Stomach (tissue), 19 donors: ENCODE measurements at places on chromosomes 12 and 14.

GRCh38 chr12:56374726-56375597, 12.3 kb upstream of the APOF start:
- no peak for DNase-seq

GRCh38 chr12:6536894-6537579, 2.7 kb downstream of the GAPDH start:
- peak; percentile 12 for DNase-seq

- no peak for DNase-seq
These were observed 23.1 kb downstream of the FBRSL1 start for GRCh38 chr12:132513070-132513398.

- no peak for DNase-seq
These were observed 82.8 kb upstream of the RASSF8 start for GRCh38 chr12:25875661-25876060.

DNA sequence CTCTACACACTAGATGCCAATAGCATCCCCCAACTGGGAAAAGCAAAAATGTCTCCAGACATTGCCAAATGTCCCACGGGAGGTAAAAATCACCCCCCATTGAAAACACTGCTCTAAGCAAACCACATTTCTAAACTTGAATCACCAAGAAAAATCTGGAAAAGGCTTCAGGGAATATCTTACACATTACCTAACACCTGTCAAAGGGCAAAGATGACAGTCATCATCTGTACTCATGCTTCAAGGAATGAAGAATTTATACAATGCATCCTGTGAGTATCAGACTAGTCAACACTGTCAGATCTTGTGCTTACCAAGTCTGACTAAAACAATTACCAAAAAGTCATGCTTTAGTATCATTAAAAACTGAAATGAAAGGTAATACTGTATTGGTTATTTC, 161.6 kb upstream of the SOX5 start:
- no peak for DNase-seq

GRCh38 chr14:96135285-96135684, 69.4 kb upstream of the BDKRB2 start:
- peak; percentile 53 for DNase-seq

DNA sequence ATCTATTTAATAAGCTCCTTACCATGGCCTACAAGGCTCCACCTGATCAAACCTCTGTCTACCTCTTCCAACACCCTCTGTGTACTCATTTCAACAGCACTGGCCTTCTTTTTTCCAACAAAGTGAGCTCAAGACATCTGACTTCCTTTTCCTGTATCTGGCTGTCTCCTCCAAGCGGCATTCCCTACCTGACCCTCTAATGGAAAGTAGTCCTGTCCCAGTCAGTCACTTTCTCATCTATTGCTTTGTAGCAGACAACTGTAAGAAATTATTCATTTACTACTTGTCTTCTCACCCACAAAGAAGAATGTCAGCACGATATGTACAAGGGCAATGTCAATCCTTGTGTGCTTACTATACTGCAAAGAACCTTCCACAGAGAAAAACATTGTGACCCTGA, 149.6 kb downstream of the MED13L start:
- no peak for DNase-seq

DNA sequence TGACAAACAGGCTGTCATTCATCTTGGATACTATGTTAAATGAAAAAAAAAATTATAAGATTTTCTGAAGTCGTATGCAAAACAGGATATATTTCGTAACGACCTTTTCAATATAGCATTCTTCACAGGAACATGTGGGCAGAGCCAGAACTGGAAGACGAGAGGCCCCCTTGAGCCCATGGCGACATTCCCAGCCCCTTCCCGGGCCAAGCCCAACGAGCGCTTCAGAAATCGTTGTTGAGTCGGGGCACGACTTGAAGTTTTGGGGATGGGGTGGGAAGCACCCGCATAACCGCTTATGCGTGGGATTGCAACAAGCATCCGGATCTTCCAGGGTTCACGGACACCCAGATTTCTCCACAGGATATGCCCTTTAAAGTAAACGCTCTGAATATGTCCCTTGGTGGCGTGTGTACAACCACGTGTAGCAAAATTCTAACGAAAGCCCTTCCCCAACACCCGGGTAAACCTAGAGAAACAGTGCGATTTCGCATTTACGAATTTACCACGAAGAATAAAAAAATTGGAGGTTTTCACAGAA, 736 bp downstream of the C14orf39 start:
- no peak for DNase-seq

DNA sequence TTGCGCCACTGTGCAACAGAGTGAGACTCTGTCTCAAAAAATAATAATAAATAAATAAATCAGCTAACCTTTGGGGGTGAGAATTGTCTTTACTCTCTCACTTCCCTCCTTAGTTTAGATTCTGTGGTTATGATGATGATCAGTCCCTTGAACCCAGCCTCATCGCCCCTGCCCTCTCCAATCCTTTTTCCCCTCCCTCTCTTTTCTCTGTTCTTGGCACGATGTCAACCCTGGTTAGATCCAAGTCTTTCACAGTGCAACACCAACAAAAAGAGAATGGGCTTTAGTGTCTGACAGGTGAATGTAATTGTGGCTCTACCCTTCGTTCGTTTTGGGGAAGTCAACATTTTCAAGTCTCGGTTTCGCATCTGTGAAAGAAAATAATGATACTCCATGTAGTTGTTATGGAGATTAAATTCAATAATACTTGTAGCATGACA, 59.0 kb downstream of the NTN4 start:
- no peak for DNase-seq

DNA sequence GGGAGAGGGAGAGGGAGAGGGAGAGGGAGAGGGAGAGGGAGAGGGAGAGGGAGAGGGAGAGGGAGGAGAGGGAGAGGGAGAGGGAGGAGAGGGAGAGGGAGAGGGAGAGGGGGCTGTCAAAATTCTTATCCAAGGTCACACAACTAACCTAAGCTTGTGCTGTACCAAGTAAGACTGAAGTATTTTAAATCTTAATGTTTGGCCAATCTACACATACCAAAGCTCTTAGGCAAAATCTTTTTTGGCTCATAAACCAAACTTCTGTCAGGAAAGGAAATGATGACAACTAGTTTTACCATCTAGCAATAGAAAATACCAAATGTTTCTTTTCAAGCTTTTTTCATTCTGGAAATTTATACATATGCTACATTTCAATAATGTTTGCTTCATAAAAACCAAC, 33.8 kb downstream of the CCDC38 start:
- DNase-seq, result peak; percentile 2

DNA sequence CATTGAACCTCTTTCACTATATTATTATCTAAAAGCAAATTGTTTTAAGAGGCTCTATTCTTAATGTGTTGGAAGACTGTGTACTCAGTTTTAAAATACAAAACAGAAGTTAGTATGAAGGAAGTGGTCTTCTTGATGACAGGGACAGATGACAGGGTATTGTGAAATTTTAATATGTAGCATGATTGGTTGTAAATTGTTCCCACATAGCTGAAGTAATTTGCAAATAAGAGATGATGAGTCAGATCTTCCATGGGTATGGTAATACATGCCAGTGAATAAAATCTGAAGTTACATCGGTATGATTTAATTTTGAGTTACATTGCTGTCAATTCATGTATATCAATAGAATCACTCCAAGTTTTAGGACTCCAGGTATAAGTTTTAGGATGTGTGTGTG, 454.8 kb downstream of the AEBP2 start:
- DNase-seq, result no peak

DNA sequence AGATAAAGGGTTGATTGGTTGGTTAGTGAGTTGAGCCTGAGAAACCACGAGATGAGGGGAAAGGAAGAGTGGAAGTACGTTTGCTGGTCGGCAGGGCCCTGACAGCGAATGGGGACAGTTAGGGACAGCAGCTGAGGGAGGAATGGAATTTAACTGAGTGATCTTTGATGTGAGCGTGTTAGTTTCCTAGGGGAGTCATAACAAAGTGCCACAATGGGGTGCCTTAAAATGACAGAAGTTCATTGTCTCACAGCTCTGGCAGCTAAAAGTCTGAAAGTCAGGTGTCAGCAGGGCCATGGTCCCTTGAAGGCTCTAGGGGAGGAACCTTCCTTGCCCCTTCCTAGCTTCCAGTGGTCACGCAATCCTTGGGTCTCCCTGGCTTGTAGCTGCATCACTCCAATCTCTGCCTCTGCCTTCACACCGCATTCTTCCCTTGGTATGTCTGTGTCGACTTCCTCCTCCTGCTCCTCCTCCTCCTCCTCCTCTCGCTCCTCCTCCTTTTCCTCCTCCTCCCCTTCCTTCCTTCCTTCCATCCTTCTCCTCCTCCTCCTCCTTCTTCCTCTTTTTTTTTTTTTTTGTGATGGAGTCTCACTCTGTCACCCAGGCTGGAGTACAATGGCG, 26.0 kb upstream of the RIN3 start:
- DNase-seq, result no peak

DNA sequence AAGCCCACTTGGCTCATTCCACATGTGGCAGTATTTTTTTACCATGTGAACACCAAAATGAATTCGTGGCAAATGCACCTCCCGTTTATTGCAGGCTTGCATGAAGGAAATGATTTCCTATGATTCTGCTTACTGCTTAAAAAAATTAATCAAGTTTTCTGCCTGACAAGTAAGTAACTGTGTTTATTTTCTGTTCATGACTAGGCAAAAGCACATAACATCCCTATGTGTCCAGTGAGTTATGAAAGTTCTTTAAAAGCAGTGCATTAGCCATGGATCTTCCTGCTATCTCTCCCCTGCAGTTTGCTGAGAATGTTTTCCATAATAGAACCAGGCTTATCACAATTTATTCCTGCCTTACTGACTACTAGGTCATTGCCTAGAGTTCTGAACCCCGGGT, 20.4 kb downstream of the GPR65 start:
- no peak for DNase-seq

- DNase-seq, result no peak
These were observed 8.1 kb upstream of the PCED1B start for GRCh38 chr12:47071241-47071852.

DNA sequence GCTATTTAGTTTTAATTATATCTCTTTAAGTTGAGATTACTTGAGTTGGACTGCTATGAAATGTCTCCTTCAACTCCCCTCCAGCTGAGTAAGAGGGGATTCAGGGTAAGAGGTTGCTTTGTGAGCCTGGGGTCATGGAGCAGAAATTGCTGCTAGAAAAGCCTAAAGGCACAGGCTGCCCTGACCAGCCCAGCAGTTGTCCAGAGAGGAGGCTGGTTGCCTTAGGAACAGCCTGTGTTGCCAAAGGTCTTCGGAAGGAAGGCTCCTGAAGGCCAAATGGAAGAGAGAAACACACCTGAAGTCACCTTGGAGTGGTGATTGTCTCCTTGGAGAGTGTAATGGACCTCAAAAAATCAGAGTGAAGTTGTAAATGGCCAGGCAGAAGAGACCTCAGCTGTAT, 235.5 kb upstream of the PDE3A start:
- no peak for DNase-seq

DNA sequence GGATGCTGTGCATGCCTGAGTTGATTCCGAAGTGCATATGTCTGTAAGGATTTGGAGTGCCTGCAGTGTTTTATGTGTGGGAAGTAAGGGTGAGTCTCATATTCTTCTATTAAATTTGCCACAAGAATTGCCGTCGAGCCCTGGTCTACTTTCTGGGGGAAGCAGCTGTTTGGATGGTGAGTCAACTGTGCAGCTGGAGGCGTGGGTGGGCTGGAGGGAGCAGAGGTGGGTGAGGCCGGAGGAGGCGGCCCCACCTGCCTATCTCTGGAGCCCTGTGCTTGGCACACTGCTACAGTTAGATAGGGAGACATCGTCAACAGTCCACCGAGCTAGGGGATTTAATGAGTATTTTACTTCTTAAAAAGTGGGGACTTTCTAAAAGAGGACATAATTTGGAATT, 9.7 kb downstream of the GLRX5 start:
- DNase-seq, result no peak

GRCh38 chr14:102187568-102188001, 47.9 kb downstream of the WDR20 start:
- DNase-seq, result no peak

DNA sequence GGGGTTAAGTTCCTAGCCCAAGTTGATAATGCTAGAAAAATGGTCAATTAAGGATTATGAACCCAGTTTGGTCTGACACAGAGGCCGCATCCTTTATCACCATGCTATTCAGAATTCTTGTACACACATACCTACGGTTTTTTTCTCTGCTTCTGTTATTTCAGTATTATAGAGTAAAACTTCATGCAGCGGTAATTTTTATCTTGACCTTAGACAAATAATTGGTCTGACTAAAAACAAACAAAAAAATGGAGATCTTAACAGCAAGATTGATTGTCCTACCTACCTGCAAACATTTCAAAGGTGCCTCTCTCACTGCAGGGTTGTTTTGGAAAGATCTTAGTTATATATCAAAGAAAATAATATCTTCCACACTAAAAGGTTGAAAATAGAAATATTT, 201.9 kb upstream of the PRICKLE1 start:
- DNase-seq, result no peak

DNA sequence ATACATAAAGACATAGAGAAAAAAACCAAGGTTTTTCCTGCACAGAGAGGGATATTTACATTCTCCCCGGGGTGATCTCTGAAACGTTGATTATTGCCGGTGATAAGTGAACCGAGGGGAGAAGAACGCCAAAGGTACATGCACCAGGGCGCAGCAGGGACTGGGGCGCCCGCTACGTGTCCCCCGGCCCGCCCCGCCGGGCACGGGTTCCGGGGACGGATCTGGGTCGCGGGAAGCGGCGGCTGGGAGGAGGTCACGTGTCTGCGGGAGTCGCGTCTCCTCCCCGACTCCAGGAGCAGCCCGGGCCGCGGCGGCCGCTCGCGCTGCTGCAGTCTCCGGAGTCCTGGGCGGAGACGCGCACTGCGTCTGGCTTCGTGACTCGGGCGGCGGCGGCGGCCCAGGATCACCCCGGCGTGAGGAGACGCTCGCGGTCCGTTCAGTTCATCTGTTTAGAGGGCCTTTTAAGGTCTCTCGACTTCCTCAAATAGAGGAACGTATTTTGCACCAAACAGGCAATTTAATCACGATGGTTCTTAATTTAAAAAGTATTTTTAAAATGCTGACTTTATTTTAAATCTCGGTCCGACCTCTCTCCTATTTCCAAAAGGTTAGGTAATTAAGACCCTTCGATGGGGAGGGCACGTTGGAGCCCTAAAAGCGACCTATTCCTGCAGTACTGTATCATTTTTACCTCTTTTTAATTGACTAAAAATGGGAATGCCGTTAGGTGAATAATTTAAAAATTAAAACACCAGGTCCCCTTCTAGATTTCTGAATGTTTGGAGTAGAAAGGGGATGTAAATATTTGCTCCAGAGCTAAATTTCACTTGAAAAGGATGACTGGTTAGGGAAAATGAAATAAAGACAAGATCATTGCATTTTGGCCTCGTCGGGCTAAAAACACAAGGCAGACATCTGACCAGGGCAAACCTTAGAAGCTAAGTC, 1.8 kb upstream of the BHLHE41 start:
- DNase-seq, result peak; percentile 86

GRCh38 chr14:93546642-93547041, 115.9 kb downstream of the UNC79 start:
- no peak for DNase-seq

- DNase-seq, result no peak
These were observed 265.9 kb upstream of the PRICKLE1 start for GRCh38 chr12:42855362-42855950.
